ENCODE measurements at places on chromosomes 6 and 20.

GRCh38 chr20:47663354-47664067 lies 121.8 kb downstream of the SULF2 start:
- peak; percentile 83 for DNase-seq

GRCh38 chr20:49785149-49785851 lies 27.3 kb upstream of the SLC9A8 start:
- DNase-seq, result no peak

DNA sequence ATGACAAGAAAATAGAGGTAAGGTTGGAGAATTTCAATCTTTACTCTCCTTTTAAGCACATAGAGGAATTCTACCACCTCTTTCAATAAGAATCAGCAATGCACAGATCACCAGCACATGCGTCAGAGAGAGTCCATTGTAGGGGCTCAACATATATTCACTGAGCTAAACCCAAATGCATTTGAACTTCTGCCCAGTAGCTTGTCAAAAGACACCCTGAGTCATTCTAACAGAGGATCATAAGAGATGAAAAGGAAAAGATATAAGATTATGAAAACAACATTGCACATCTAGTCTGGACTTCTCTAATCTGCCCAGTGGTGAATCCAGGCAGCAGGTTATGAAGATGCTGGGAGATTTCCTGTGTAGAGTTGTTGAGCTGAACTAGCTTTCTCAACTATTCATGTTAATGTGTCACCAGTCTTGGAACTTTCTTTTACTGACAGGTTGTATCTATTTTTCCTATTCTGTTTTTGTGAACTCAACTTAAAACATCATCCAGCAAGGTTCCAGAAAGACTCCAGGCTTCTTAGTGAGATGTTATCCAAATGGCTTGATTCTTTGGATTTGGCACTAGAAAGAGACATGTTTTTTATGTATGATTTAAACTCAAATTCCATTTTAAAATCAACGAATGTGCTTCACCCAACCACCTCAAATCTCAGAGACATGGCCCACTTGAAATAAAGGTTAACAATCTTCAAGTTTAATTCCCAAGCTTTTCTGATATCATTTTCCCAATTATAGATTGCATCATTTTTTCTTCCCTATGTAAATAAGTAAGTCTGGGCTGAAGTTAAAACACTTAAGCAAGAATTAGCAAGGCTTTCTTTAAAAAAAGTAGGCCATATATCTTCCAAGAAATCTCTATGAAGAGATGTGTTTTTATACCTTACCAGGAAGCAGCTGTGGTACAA lies 89.3 kb downstream of the TSHZ2 start:
- no peak for DNase-seq

GRCh38 chr6:140105857-140106256 lies 731.4 kb upstream of the CITED2 start:
- peak; percentile 4 for DNase-seq

DNA sequence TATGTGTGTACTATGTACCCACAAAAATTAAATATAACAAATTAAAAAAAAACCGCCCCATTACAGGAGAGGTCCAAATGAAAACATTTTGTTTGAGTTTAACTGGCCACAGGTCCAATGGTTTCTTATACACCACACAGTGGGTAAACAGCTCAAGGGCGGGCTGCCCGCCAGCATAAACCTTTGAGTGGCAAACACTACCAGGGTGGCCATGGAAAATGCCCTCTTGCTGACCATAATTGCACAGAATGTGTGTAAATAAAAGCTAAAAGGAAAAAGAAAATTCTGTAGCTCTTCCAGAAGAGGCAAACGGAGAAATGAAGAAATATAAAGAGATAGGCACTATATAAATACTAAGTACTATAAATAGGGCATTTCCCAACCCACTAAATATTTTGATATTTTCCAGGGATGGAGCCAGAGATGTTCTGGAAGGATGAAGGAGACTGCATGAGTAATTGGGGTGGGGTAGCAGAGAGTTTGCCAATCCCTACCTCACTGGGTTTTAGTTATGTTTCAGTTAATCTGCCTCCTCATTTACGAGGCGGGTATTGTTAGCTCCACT lies 1.1 kb upstream of the CDC5L start:
- DNase-seq, result no peak
